ENCODE measurements at places on chromosomes 7 and 10.

DNA sequence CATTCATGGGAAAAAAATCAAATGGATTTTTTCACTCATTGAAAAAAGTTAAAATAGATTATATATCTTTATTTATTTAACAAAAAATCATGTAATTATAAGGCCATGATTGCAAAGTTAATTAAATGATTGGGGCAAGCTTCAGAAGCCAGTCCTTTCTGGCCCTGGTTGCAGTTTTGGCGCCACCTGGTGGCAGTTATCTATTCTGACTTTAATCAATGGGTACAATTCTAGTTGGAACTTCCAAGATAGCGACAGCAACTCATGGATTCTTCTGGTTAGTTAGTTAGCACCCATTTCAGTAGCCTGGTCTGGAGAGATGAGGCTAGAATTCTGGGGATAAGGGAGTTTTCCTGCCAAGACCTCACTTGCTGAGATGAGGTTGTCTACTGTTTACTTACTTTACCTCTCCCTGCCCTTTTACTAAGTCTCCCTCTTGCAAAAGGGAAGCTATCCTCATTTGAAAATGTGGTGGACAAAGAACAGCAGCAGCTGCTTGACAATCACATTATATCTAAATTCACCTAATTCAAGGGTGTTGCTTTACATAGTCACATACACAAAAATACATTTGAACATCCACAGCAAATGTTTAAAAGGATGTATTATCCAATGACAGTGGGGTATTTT lies 42.3 kb downstream of the NOC3L start:
- DNase-seq: peak; percentile 75

GRCh38 chr10:29980084-29980483 lies 79.3 kb downstream of the JCAD start:
- no peak for DNase-seq

DNA sequence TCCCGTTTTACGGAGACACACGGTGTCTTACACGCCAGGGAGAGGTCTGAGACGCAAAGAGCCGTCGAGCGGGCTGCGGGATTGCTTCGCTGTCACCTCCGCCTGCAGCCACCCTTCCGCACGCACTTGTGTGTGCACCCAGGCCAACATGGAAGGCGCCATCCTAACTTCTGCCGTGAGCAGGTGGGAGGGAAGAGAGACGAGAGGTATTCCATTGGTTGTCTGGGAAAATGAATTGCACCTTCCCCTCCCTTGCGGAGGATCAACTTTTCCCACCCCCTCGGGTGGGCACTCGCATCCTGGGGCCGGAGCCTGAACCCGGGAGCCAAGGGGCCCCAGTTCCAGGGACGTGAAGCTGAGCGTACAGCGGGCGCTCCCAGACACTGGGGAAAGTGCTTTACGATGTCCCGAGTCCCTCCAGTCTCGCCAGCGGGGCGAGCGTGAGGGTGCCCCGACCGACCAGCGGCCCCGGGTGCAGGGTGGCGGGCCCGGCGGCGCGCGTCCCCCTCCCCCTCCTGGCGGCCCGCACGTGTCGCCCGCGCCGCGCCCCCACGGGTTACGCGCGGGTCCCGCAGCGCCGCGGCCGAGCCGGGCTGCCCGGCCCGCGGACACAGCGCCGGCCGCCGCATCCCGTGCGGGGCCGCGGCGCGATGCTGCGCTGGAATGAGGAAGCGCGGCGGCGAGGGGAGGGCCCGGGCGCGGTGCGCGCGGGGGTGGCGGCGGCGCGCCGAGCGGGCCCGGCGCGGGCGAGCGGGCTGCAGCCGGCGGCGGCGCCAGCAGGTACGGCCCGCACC lies 984 bp upstream of the IKZF1 start:
- DNase-seq: no peak

- no peak for DNase-seq
These were observed 78.8 kb downstream of the RALA start for GRCh38 chr7:39702133-39702532.

GRCh38 chr10:132570771-132571649 lies 33.4 kb downstream of the INPP5A start:
- DNase-seq: no peak

DNA sequence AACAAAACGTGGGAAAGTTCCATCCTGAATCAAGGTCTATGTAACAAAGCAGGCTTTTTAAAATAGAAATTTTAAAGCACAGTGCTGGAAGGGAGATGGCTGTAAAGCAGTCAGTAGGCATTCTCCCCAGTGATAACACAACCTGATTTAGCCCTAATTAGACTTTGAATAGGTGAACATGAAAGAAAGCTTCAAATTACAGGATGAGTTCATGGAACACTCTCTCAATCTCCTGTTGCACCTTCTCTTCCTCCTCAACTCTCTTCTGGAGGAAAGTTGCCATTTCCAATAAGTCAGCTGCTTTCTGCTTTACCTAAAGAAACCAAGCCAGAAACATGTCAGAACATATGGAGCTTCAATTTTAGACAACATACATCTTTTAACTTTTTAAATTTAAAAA lies 20.1 kb downstream of the SFR1 start:
- no peak for DNase-seq
